Epithelial cell of esophagus (primary cell): ENCODE measurements at places on chromosomes 16 and 17.

DNA sequence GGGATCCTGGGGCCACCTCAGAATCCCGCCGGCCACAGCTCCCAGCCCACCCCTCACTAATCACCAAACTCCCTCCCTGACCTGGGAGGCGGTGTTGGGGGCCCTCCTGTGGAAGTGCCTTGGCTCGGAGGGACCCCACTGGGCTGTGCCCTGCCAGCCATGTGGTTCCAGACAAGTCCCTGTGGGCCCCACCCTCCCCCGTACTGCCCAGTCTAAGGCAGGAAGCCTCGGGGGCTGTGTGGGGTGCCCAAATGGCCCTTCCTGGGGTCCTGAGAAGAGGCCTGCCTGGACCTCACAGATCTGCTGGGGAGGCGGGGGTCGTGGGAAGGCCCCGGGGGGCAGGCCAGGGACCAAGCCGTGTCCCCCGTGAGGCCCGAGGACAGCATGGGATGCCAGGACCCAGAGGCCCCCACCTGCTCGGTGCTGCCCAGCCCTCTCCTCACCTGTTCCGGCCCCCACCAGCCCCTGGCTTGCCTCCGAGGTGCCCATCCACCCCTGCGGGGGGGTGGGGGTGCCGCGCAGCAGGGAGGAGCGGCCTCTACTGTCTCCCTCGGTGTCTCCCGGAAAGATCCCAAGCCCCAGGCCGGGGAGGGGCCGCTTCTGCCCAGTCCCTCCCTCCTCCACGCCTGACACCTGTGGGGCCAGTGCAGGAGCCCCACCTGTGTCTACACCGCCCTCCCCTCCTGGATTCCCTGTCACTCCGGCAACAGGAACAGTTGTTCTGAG, 9.3 kb upstream of the KREMEN2 start:
- DNase-seq: no peak

GRCh38 chr16:58306327-58306726, 11.5 kb upstream of the PRSS54 start:
- peak; percentile 78 for DNase-seq

- peak; percentile 29 for DNase-seq
These were observed 54.1 kb upstream of the NFAT5 start for GRCh38 chr16:69511651-69512050.

- no peak for DNase-seq
These were observed 18.4 kb downstream of the SP2 start for GRCh38 chr17:47914306-47914948.

DNA sequence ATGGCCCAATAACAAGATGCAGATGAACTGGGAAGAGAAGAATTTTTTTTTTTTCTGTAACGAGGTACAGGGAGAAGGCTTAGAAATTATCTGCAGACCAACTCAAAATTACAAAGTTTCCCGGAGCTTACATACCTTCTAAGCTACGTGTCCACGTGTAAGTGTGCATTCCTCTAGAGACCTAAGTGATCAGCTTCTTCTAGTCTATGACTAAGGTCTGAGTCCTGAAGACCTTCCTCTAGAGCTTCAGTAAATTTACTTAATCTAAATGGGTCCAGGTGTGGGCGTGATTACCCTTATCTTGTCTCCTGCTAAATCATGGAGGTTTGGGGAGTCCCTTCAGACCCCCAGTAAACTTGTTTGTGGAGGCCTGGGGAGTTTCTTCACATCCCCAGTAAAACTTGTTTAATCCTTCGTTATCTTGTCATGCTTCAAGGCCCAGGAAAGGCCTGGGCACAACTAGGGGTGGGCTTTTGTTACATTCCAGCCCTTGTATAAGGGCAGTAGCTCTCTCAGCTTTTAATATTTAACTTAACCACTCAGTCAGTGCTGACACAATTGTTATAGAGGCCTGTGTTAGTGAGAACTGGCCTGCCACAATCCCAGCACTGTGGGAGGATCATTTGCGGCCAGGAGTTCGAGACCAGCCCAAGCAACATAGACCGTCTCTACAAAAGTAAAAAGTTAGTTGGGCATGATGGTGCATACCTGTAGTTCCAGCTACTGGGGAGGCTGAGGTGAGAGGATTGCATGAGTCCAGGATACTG, 342.3 kb downstream of the SNX29 start:
- DNase-seq: no peak

DNA sequence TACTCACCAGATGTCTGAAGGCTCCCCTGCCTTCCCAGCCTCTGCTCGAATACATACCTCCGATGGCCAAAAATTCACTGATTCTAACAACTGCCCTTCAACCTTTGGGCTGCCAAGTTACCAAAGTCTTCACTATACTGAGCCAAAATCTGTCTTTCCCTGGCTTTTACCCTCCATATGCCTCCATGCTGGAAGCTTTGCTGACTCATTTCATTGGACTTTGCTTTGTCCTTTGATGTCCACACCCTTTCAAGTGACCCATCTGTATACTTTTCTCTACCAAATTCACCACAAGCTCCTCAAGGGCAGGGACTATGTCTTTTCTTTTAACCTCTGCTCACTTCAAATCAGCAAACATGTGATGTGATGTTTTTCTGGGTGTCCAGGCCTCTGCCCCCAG, 21.0 kb upstream of the MTMR4 start:
- DNase-seq: no peak

GRCh38 chr16:89506113-89506504, 2.1 kb upstream of the SPG7 start:
- DNase-seq: no peak

DNA sequence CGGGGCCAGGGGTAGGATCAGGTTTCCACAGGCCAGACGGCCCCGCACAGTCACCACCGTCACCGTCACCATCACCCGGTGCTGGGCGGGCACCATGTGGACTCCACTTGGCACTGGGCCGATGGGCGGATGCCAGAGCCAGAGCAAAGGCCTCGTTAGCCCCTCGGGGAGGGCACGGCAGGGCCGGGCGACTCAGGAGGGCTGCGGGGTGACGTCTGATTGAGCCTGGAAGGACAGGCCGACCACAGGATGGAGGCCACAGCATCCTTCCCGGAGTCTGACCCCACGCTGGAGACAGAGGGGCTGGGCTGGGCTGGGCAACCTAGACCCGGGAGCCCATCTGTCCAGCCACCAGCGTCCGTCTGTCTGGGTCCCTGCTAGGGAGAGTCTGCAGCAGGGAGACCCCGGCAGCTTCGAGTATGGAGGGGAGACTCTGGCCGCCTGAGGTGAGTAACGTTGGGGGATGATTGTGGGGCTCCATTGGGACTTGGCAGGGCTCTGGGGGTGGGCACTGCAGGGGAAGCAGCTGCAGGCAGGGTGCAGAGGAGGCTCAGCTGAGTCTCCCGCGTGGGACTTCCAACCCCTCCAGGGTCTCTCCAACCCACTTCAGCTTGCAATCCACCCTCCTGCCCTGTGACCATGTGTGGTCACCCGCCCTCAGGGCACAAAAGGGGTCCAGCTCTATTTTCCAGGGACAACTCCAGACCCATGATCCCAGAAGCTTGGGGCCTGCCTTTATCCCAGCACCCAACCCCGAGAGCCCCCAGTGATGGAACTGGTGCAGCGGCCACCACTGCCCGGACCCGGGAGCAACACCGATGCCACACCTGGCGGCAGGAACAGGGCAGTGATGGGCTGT, 22.6 kb downstream of the SLC25A10 start:
- DNase-seq: no peak

GRCh38 chr17:27403480-27404005, 52.7 kb upstream of the KSR1 start:
- no peak for DNase-seq

DNA sequence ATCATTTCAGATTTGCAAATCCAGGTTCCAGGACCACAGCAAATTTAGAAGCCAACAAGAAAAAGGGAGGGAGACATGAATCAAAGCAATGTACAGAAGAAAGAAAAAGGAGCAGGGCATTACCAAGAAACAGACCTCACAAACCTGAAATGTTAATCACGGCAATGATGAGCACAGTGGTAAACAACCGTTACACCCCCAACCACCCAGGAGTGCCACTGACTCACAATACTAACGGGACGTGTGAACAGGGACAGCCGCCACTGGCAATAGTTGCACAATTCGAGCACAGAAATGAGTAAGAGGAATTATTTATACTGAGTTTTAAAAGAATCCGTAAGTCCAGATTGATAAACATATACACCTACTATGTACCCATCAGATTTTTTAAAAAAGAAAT, 13.8 kb downstream of the USP22 start:
- peak; percentile 96 for DNase-seq

DNA sequence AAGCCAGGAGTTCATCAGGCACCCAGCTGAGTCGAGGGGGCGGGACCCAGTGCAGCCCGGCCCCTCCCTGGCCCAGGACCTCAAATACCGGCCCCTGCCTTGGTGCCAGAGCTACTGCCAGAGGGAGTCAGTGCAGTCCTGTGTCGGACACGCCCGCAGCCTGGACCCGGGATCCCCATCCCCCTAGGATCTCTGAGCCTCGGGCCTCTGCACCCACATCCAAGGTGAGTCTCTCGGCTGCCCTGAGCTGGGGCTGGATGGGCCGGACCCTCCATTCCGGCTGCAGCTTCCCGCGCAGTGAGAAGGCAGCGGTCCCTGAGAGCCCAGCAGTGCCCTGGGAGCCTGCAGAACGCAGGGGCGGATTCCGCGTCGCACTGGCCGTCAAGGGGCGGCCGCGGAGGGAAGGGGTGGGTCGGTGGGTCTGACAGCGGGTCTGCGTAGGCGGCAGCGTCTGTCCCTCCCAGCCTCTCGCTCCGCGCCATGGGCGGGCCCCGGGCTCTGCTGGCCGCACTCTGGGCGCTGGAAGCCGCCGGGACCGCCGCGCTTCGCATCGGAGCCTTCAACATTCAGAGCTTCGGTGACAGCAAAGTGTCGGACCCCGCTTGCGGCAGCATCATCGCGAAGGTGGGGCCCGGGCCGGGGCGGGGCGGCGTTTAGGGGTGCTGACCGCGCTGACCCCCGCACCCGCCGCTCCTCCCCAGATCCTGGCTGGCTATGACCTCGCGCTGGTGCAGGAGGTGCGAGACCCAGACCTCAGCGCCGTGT, at the start of gene DNASE1L2:
Gene DNASE1L2 (plus strand): TSS at position 108 of the 765 bp plus-strand sequence. CDS start 373 bp downstream, at position 481.
- no peak for DNase-seq

DNA sequence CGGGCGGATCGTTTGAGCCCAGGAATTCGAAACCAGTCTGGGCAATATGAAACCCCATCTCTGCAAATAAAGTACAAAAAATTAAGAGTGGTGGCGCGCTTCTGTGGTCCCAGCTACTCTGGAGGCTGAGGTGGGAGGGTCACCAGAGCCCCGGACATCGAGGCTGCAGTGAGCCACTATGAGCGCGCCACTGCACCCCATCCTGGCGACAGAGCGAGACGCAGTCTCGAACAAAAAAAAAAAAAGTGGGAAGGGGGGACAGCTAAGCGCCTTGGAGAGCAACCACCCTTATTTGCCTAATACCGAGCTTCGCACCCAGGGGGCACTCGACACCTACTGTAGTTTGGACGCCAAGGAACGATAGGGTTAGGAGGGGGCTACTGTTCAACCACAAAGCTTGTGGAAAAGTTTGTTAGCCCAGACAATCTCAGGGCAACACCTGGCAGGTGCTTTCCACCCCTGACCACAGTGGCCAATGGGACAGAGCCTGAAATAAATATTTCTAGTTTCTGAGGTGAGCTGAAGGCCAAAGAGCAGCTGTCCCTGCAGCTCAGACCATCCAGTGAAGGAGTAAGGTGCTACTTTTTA, 847 bp upstream of the PSMC3IP start:
- peak; percentile 75 for DNase-seq

GRCh38 chr16:10521681-10522274, 58.6 kb downstream of the EMP2 start:
- peak; percentile 75 for DNase-seq

DNA sequence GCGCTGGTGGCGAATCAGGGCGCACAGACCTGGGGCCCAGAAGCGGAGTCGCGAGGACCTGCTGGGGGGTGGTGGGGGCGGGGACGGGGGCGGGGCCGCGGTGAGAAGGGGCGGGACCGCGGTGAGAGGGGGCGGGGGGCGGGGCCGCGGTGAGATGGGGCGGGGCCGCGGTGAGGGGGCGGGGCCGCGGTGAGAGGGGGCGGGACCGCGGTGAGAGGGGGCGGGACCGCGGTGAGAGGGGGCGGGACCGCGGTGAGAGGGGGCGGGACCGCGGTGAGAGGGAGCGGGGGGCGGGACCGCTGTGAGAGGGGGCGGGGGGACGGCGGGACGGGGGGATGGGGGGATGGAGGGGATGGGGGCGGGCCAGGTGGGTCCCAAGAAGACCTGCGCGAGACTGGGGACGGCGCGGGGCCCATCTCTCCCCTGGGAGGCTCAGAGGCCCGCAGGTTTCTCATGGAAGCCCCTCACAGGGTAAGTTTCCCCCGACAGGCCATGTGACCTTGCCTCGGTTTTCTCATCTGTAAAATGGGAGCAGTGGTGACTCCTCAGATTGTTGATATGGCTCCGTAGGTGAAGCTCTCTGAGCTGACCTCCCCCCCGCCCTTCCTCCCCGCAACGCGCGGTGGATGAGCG, 28.6 kb upstream of the DBNDD1 start:
- DNase-seq: peak; percentile 16

GRCh38 chr16:31168848-31169247, 11.1 kb upstream of the FUS start:
- DNase-seq: no peak

GRCh38 chr17:79831265-79832217, 7.7 kb downstream of the CBX4 start:
- no peak for DNase-seq

DNA sequence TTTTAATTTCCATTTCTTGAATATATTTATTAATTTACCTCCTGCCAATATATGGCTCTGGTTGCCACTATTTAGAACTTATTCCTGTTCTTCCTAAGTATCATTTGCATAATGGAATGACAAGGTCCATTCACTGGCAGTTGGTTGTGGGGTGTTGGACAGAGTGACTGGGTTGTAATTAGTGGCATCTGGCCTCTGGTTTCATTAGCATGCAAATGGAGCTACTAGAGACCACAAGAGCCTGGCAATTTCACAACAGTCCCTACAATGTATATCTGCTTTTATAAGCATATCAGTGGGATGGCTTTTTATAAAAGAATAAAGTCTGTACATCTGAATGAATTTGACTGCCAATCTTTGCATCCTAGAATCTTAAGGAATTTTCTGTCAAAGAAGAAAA, 1030.9 kb upstream of the CDH8 start:
- no peak for DNase-seq

DNA sequence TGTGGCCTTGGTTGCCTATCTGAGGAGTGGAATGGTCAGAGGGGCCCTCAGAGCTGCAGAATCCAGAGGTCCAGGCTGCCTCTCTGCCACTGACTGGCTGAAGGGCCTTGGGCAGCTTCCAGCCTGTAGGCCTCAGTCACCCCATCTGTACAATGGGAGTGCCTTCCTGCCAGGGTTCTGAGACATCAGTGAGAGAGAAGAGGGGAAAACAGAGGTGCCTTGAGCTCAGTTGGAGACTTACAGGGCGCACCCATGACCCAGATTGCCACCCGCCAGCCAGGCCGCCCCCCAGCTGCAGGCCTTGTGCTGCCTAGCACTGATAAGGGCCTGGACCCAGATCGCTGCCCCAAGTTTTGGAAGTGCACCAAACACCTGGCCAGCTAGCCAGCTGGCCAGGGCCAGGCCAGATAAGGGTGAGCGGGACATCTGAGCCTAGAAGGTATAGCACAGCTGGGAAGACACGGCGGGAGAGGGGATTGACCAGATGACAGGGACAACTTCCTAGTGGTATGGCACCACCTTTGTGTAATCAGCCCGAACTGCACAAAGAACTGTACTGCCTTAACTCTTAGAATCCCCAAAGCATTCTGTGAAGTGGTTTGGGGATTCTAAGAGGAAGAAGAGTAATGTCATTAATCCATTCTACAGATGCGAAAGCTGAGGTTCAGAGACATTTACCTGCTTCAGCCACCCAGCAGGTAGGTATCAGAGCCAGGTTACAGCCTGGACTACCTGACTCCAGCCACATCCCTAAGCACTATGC, 1.4 kb downstream of the SLC4A1 start:
- DNase-seq: no peak
